ENCODE measurements at places on chromosomes 6 and 20.

DNA sequence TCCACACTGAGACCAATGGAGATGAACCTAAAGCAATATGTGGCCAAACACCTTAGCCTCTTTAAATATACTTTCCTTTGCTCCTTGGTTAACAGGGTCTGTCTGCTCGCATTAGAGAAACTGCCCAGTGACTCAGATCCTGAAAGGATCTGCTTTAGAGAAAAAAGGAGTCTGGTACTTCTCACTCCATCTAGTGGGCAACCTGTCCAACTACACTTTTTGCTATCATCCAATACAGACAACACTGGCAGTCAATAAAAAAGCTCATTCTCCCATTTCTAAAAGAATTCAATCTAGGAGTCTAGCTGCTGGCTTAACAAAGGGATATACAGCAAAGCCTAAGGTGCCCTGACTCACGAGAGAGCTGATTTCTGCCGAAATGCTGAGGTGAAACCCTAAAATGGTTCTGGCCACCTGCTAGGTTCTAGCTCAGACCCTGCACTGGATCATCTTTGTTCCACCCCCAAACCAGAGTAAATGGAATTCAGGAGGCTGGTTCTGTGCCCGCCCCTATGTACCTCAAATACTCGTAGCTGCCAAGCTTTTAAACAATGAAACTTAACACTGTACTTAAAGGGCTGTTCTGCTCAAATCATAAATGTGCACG, 11.5 kb downstream of the GNL1 start:
- no peak for DNase-seq

DNA sequence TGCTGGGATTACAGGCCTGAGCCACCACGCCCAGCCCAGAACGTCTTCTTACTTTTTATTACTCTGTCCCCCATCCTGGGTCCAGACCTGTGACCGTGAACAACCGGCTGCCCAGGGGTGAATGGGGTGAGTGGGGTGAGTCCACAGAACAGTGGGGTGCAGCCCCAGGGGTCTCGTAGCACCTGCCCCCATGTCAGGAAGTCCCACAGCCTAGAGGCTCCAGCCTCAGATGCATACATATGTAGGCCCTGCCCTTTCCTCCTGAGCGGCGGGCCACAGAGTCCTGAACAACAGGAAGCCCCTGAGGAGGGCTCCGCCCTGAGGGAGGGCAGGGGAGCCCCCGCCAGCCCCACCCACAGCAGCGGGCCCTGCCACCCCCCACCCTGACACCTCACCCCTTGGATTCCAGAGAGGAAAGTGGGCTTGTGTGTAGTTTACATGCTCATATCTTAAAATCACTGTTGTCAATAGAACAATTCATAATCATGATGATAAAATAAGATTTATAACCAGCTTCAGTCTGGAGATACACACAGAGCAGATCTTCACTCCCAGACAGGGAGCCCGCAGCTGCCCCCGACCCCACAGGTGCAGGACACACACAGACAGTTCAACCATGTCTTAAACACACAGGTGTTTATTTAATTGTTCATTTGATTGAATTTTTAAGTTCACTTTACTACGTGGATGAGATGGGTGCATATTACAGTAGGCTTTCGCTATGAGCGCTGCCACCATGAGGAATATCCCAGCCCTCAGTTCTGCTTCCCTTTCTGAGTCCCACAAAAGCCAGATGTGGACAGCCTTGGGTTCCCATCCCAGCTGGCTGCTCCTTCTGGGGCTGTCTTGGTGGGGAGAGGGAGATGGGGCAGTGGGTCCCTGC, 12.4 kb upstream of the GMEB2 start:
- DNase-seq = no peak

- DNase-seq = no peak
Measured at GRCh38 chr20:48846516-48847492, 19.0 kb upstream of the PREX1 start.

DNA sequence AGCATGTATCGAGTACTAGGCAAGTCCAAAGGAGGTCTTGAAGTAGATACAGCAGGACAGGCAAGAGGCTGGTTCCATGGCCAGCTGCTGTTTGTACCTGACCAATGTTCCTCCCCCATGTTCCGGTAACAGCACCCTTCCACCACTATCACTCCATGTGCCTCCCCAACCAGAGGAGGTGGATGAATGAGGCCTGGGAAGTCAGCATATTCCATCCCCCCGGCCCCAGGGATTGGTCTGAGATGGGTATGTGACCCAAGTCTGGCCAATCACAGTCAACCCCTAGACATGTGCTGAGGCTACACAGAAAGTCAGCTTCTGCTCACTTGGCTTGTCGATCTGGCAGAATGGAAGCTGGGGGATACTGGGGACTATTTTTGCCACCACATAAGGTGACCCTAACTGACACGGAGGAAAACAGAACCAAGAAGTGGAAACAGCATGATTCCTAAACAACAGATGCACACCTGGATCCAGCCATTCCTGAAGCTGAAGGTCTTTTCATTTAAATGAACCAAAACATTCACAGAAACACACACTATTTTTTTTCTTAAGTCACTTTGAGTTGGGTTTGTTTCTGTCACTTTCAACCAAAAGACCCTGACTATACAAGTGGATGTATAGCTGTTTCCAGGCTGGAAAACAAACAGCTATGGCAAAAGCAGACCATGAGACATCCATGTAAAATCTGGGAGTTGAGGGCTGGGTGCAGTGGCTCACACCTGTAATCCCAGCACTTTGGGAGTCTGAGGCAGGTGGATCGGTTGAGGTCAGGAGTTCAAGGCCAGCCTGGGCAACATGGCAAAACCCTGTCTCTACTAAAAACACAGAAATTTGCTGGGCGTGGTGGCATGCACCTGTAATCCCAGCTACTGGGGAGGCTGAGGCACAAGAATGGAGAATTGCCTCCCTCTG, 70.4 kb upstream of the PTPN1 start:
- no peak for DNase-seq

DNA sequence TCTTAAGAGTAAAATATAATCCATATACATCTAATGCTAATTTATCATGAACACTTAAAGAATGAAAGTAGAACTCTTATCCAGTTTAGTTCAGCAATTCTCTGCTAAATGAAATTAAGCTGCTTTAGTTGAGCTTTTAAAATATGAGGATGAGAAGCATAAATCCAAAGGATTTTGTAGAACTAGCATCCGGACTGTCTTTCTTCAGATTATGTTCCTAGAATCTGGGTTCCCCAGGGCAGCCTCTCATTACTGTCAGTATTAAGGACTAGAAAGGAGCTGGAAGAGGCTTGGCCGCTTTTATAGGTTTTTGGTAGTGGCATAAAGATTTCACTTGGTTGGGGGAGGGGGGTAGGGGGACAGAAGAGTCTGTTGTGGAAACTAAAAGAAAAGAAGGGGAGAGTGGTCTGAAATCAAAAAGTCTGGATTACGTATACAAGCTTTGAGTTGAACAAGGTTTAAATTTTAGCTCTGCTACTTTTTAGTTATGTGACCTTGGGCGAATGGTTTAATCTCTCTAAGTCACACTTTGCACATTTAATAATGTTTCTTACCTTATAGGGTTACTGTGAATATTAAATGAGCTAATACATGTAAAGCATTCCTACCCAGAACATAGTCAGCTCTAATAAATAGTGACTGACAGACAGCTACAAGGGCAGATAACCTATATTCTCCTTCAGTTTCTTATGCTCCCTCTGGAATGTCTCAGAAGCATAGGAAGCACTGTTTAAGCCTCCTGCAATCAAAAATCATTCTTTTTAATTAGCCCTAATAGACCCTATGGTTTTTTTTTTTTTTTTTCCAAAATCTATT, 3.7 kb downstream of the SGK1 start:
- no peak for DNase-seq

- no peak for DNase-seq
Measured at GRCh38 chr20:45254383-45255262, at the start of gene SLPI. Gene SLPI, minus strand, starts transcription at chr20:45254564. Its CDS starts 21 bp downstream, at chr20:45254543.

DNA sequence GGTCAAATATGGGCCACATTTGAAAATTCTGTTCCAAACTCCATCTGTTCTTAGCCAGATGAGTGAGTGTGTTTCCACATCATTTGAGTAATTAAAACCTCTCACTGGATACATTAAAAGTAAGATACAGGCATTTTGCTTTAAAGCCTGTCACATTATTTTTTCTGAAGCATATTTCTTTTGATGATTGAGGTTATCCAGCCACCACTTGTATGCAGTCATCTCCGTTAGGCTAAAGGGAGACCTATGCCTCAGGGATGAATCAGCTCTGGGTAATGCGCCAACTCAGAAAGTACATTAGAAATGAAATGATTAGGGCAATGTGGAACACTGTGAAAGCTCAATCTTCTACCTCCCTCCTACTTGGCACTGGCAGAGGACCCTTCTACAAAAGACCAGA, 90.7 kb downstream of the SNAP25 start:
- DNase-seq = no peak

- no peak for DNase-seq
Measured at GRCh38 chr6:5179917-5180316, 80.8 kb downstream of the LYRM4 start.

GRCh38 chr6:114202389-114202788, 140.4 kb downstream of the HS3ST5 start:
- no peak for DNase-seq

- no peak for DNase-seq
Measured at GRCh38 chr6:6002005-6002847, 4.5 kb downstream of the NRN1 start.

DNA sequence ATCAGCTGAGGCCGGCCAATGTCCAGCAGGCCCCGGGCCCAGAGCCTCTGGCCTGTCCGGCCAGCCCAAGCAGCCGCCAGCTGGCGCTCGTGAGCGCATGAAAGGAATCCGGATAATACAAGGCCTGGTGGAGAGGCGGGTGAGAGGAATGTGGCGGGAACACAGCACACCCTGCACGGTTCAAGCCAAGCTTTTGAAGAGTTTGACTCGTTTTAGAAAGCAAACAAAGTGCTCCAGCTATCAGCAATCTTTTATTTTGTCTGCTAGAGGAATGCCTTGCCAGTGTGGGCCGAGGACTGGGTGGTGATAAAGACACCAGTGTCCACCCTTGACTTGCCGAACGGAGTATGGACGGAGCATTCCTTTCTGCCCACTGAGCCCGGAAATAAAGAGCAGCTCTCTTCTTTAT, 9.3 kb upstream of the NEDD9 start:
- no peak for DNase-seq

GRCh38 chr20:3011752-3012151, 31.7 kb upstream of the GNRH2 start:
- DNase-seq = no peak

DNA sequence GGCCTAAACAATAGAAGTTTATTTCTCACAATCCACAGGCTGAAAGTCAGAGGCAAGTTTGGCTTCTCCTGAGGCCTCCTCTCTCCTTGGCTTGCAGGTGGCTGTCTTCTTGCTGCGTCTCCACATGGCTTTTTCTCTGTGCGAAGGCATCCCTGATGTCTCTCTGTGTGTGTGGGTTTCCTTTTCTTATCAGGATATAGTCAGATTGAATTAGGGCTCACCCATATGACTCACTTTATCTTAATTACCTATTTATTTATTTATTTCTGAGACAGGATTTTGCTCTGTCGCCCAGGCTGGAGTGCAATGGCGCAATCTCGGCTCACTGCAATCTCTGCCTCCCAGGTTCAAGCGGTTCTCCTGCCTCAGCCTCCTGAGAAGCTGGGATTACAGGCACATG, 30.7 kb downstream of the LINC00237 start:
- no peak for DNase-seq

- DNase-seq = no peak
Measured at GRCh38 chr6:127022302-127022701, 96.2 kb upstream of the RSPO3 start.

- DNase-seq = no peak
Measured at GRCh38 chr6:6861351-6861894, 246.3 kb upstream of the RREB1 start.

- DNase-seq = no peak
Measured at GRCh38 chr6:134416418-134417154, 98.7 kb upstream of the SGK1 start.

DNA sequence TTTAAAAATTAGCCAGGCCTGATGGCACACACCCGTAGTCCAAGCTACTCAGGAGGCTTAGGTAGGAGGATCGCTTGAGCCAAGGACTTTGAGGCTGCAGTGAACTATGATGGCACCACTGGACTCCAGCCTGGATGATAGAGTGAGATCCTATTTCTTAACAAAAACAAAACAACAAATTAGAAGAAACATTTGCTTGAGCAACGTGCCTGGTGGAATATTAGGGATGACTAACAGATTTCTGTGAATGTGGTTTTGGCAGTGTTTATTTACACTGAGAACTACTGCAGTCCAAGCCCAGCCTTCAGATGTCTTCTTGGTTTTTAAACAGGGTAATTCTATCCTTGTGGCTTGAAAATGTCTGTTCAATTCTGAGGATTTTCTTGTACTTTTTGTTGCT, 9.2 kb downstream of the PPP1R3G start:
- no peak for DNase-seq

DNA sequence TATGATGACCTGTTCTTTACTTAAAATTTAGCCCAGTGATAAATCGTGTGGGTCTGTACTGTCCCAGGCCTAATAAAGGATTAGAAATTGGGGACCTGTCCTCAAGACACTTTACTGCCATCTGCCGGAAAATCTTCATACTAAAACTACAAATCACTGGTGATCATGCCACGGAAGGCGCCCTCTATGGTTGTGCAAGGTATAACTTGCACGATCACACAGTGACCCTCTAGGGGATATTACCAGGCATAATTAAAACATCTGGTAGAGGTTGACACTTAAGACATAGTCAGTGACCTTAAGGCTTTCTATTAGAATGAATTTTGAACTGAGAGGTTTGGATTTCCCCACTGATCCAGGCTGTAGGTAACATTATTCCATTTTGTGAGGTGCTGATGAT, 172.6 kb downstream of the BMP2 start:
- no peak for DNase-seq

- DNase-seq = no peak
Measured at GRCh38 chr6:98380589-98380988, 453.8 kb upstream of the POU3F2 start.

- DNase-seq = no peak
Measured at GRCh38 chr6:141956046-141956761, 176.5 kb upstream of the GJE1 start.

DNA sequence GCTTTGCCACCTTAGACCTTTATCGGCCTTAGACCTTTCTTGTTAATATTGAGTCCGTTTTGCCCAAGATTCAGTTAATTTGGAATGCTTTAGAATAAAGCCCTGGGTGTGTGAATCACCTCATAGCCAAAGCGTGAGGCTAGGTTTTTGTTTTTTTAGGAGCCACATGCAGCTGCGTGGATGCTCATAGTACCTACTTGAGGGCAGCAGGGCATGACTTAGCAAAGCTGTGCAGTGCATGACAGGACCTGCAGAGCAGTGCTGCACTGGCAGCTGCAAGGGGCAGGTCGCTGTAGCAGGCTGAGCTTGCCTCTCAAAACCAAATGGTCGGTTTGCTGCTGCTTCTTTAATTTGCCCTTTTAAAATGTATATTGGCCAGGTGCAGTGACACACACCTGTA, 116.1 kb downstream of the JAG1 start:
- DNase-seq = no peak

- no peak for DNase-seq
Measured at GRCh38 chr6:73722318-73723060, 26.5 kb downstream of the CD109 start.

GRCh38 chr6:129447198-129447565, 262.8 kb downstream of the ARHGAP18 start:
- no peak for DNase-seq
